Panc1 (cell line): ENCODE measurements at places on chromosomes 4 and X.

GRCh38 chr4:156378033-156378665 lies 424.5 kb upstream of the CTSO start:
- no peak for DNase-seq

DNA sequence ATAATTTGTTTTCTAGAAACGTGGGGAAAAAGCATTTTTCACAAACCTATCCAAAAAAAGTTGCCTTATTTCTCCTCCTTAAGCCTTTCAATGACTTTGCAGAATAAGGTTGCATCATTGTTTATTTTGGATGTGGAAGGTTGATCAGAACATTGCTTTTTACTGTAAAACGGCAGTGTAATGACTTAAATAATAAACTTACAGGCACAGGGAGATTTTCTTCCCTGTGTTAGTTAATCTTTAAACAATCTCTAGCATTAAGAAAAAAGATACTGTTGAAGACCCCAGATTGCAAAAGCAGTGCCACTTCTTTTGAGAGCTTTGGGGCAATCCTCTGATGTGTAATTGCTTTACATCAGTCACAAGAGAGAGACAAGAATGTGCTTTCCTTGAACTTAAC lies 153.4 kb downstream of the ARX start:
- DNase-seq, result no peak

DNA sequence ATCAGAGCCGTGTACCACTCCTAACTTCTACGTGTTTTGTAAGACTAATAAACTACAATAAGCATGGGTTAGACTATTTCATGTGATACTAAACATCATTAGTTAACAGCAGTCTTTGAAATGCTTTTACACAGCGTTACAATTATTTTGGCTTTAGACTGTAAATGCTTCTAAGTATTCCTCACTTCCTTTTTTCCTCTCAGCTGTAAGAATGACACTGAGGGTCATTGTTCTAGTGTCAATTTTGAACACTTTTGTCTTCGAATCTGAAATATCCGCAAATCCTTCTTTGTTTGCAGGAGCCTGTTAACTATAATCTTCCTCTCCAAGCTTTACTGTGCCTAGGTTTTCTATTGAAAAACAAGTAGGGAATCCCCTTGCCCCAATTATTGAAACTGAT lies 1.5 kb downstream of the ABCE1 start:
- no peak for DNase-seq

- DNase-seq, result no peak
Measured at GRCh38 chr4:110248100-110248499, 49.7 kb upstream of the ELOVL6 start.

- no peak for DNase-seq
Measured at GRCh38 chr4:47762376-47763266, 75.2 kb downstream of the CORIN start.

DNA sequence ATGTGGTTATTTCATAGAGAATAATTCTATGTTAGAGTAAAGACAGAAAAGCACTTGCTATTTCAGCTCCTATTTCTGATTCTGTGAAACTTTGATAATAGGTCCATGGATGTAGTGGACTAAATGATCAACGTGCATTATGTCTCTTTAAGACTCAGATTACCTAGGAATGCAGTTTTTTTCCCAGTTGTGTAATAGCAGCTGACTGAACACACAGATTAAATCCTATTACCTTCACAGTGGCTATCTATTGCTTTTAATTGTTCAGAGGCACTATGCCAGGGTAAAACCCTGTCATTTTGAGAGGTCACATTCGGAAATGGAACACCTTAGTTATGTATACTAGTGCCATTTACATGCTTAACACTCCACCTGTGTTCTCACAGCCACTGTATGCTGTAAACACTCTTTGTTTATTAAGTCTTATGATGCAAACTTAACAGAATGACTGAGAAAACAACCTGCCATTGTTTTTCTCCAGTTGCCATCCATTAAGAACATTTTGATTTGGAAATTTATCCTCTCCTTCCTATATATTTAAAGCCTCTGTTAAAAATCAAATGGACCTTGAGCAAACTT lies 70.5 kb downstream of the HPGD start:
- no peak for DNase-seq

DNA sequence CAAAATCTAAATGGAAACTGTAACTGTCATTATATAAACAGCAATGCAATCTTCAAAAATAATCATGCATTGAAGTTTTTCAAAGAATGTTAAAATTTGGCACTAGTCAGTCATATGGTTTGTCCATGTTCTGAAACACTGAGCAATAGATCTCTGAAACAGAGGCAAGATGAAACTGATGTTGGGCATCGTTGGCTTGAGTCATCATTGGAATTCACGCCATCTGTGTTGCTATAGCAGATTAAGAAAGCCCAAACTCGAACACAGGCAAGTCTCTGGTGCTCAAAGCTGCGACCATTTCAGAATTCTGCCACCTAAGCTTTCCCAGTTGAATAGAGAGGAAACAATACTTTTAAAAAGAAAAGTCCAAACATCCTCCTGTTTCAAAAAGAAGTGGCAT lies 114.1 kb upstream of the PPARGC1A start:
- DNase-seq, result no peak

- no peak for DNase-seq
Measured at GRCh38 chr4:138857416-138857815, 158.2 kb upstream of the NOCT start.

DNA sequence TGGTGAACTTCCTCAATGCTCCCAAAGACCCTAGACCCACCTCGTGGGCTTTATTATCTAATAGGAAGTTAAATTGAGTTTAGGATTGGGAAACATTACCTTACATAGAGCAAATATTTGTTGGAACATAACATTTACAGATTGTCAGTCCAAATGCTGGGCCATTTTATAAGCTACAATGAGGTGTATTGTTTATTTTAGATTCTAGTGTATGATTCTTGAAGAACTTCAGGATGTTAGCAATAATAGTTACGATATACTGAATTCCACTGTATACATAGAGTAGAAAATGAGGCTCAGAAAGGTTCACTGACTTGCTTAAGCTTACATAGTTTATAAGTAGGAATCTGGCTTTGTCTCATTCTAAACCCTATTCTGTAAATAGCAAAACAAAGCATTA lies 37.4 kb downstream of the PAQR3 start:
- no peak for DNase-seq

GRCh38 chr4:86557526-86557925 lies 36.6 kb upstream of the PTPN13 start:
- DNase-seq, result no peak

- no peak for DNase-seq
Measured at GRCh38 chr4:475962-476361, 23.0 kb downstream of the ZNF721 start.

DNA sequence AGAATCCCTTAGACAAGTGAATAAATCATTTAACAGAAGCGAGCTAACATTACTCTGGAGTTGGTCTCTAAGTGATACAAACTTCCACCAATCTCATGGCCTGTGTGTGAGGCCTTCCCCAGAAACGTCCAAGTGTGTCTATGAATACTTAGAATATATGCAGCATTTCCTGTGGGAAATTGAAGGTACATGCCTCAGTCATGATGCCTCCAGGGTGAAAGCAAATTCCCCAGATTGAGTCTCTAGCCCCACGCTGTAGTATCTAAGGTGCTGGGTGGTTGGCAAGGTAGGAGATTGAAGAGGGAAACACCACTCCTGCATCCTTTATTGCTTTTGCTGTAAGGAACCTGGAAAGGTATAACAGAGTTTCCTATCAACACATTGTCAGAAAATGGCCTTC lies 113.8 kb downstream of the IL13RA2 start:
- DNase-seq, result no peak

GRCh38 chr4:25970226-25970675 lies 56.2 kb downstream of the SMIM20 start:
- DNase-seq, result no peak

- no peak for DNase-seq
Measured at GRCh38 chr4:48899950-48900349, 6.6 kb downstream of the OCIAD2 start.

- DNase-seq, result peak; percentile 28
Measured at GRCh38 chrX:153539171-153539978, 21.9 kb downstream of the ATP2B3 start.

DNA sequence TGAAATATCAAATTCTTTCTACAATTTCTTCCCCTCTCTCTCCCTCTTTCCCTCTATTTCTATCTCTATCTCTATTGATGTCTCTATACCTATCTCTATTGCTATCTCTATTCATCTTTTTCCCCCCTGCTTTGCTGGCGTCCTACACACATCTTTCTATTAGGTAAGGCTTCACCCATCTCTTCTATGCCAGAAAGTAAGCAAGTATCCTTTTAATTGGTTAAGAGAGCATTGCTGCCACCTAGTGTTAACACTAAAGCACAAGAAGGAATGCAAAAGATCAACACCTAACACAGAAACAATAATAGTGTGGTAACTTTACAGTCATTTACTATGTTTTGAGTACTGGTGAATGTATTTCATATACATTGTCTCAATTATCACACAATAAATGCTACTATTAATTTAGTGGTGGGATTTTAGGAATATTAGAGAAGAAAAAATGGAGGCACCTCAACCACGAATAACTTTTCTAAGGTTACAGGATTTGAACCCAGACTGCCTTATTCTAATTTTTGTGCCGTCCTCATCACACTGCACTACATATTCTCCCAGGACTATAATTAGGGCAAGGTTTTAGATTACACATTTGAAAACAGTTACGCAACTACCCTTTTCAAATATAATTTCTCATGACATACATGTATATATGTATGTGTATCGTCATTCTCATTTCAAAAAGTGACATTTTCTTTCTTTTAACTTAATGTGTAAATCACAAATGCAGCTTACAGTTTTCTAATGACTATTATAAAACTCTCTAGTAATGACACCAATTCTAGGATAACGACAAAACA lies 3.7 kb upstream of the C4orf36 start:
- DNase-seq, result peak; percentile 38

- no peak for DNase-seq
Measured at GRCh38 chr4:111323916-111324315, 701.0 kb upstream of the PITX2 start.

- DNase-seq, result no peak
Measured at GRCh38 chr4:139843641-139844040, 178.0 kb downstream of the MGST2 start.

GRCh38 chrX:71619193-71619592 lies 882 bp upstream of the CXCR3 start:
- no peak for DNase-seq

GRCh38 chrX:30612250-30612655 lies 34.7 kb upstream of the TASL start:
- no peak for DNase-seq

GRCh38 chr4:67327245-67328017 lies 217.9 kb downstream of the CENPC start:
- DNase-seq, result peak; percentile 30

- no peak for DNase-seq
Measured at GRCh38 chrX:106874075-106874474, 29.1 kb downstream of the RIPPLY1 start.

DNA sequence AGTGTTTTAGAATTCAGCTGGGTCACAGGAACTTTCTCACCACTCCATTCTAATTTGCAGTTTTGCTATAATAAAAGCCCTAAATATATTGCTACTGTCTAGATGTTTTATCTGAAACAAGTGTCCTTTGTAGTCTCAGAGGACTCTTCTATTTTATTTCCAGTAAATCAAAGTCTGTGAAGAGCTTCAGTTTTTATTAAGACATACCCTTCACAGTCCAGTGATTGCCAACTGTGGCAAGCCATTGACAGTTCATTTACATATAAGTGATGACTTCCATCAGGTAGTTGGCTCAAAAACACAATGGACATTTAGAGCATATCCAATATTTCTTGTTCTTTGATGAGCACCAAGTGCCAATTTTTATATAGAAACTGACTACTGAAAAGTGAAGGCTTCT lies 466.1 kb downstream of the IQCM start:
- DNase-seq, result no peak

- no peak for DNase-seq
Measured at GRCh38 chr4:52081216-52081615, 30.1 kb downstream of the SPATA18 start.

- no peak for DNase-seq
Measured at GRCh38 chrX:3184176-3184930, 143.1 kb downstream of the ARSF start.
